ENCODE measurements at places on chromosomes 5 and 9.

DNA sequence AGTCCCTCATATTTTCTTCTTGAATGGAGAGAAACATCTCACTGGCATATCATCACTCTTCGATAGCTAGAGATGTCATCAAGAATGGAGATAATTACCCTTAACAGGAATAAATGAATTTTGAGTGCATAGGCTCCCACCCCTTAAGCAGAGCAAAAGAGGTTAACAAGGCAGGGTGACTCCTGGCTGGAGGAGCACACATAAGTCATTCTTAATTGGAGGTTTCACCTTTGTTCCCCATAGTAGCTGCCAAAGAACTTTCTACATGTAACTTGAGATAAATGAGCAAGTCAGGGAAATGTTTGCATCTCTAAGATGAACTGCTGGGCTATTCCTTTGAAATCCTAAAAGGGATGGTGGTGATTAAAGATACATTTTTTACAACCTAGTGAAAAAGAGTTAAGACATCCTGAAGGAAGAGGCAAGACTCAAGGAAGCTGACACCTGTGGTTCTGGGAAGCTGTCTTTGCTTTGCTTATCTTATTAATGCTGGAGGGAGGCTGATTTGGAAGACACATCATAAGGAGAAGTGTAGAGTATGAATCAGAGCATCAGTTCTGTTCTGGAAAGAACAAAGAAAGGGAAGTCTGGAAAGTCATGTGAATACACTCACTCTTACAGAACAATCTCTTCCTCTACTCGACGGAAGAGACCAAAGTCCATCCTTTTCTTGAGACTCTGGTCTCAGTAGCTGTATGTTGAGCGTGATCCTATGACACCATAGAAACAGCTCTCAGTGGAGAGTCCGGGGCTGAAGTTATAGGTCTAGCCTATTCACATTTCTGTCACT is 326.3 kb downstream of the OSTF1 start:
- DNase-seq = no peak

DNA sequence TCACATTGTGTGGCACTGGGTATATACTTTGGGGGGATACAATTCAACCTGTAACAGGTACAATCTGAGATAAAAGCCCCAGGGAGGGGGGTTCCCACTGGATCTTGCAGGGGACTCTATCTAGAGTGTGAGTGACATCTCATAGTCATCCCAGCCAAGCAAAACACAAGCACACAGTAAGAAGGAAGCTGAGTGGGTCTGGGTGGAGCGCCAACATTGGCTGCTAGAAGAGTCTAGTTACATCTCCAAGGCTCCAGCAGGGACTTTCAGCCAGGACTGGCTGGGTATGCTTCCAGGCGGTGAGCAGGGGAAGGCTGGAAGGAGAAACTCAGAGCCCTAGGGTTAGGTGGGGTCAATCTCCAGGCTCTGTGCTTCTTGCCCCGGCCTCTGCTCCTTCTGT is 53.0 kb downstream of the IL31RA start:
- DNase-seq = no peak

GRCh38 chr5:168286386-168286785 is 5.1 kb upstream of the WWC1 start:
- no peak for DNase-seq

GRCh38 chr5:119801570-119801969 is 172.2 kb downstream of the FAM170A start:
- DNase-seq = no peak

DNA sequence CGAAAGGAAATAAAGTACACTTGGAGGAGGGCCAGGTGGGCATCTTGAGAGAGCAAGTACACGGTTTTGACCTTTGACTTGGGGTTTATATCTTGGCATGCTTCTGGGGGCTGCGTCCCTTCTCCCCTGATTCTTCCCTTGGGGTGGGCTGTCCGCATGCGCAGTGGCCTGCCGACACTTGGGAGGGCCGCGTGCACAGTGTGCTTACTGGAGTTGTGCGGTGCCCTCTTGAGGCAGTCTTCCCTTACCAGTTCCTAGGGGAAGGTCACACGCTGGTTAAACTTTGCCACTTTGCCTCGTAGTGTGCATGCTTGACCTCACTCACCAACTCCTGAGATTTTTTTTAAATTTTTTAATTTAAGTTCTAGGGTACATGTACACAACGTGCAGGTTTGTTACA is 4.3 kb upstream of the CLPTM1L start:
- DNase-seq = no peak

DNA sequence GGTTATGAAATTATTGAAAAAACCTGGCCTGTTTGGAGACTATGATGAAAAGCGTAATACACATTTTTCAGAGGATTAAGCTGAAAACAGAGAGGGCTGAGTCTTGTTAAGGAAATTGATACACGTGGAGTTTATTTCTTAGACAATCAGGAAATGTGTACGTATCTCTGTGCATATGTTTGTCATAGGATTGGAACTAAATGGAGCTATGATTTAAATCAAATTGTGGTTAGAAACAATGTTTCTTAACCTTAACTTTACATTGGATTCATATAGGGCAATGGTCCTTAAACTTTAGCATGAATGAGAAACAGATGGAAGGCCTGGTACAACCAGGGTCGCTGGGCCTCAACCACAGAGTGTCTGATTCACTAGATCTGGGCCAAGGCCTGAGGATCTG is 451.6 kb downstream of the CDH18 start:
- DNase-seq = no peak

DNA sequence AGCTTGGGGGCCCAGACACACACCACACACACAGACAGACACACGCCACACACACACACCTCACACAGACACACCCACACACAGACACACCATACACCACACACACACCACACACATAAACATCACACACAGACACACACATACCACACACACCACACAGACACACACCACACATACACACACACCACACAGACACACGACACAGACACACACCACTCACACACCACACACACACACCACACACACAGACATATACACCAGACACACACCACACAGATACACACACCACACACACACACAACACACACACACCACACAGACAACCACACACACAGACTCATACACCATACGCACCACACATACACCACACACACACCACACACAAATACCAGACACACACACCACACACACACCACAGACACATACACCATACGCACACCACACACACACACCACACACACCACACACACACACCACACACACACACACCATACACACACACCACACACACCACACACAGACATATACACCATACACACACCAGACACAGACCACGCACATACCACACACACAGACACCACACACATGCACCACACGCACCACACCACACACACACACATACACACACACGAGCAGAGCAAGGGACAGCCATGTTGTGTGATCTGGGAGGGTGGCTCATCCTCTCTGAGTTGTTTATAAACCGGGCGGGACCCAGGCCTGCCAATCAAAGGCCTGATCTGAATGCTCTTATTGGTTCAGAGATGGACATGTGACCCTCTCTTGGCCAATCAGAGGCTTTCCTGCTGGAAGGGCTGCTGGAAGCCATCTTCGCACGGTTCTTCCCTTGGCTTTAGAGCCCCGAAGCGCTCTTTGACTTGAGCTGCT is 148.3 kb downstream of the GAPVD1 start:
- DNase-seq = peak; percentile 57

- DNase-seq = no peak
These were observed 80.2 kb upstream of the ZNF169 start for GRCh38 chr9:94178927-94179326.

GRCh38 chr9:7653262-7653661 is 146.3 kb downstream of the DMAC1 start:
- no peak for DNase-seq

DNA sequence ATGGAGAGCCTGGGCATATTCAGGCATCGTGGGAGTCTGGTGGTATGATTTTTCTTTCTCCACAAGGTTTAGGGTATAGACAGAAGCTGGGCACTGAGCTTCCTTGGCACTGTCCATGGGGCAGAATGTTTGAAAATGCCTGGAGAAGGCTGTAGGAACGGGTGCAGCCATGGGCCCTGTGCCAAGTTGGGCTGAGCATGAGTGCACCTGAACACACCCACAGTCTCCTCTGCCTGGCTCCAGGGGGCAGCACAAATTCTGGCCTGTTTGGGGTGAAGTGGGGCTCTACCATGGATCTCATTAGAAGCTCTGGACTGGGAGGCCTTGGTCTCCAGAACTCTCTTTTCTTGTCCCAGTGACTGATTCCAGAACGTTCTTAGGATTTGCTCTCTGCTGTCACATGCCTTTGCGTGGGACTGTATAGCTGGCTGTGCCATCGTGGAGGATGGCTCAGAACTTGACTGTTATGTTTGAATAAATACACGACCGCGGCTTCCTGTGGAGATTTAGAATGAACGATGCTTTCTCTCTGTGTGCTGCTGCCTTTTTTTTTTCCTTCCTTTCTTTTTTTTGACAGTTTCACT is 229.8 kb downstream of the FANCC start:
- no peak for DNase-seq

DNA sequence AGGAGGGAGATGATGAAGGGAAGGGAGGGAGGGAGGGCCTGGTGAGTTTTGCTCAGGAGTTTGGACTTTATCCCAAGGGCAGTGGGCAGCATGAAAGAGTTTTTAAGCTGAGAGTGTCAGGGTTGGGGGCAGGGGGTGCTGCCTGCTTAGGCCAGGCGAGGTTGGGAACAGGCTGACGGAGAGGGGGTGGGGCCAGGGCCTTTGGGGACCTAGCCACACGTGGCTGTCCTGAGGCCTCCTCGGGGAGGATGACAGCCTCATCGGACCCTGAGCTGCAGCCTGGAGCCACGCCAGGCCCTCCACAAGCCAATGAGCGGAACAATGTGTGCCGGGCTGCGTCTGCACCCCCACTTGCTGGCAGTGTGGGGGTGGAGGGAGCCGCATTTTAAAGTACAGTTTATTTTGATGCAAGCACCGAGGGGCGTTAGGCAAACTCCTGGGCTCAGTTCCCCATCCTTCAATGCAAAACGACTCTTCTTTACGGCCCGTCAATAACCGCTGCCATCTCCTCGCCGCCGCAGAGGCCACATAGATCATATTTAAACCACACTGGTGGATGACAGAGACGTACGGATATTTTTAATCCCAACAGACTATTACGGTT is 5.3 kb upstream of the RXRA start:
- no peak for DNase-seq

DNA sequence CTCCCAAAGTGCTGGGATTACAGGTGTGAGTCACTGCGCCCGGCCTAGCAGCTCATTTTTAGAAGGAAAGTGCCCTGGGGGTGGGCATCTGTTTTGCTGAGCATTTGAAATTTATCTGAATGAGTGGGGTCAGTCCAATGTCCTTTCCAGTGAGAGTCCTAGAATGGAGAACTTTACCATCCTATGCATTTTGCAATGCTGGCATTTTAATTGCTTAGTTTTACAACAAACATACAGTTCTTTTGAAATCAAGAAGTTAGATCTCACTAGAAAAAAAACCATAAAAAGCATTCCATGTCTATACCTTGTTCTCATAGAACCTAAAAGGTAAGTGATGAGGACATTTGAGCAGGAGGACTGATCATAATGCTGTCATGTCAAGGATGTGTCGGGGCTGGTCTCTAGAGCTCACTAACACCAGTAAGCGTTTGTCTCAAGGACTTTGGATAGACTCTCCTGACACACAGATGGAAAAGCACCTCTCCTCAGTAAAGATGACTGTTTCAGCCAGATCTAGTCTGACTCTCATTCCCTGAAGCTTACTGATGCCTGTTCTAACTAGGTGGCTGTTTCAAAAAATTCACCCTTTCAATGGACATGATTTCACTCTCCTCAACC is 83.9 kb downstream of the DCP2 start:
- no peak for DNase-seq

DNA sequence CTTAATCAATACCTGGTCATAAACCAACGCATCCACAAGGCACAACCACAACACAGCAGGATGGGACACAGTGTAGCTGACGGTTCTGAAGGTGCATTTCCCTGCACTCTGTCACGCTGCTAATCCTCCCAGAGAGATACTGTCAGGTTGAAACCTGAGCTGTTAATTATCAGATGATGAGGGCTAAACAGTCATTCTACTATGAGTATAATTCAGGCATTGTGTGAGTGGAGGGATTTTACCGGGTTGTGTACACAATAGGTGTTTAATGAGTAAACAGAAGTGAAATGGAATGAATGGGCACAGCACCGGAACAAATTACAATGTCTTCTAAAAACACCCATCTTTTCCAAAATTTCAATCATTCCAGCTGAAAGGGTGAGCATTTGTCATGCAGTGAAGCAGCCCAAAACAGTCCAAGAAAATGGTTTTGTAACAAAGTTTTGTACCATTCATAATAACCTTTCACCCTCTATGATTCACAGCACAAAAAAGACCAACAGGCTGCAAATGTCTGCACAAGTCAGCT is 71.5 kb downstream of the ABCA1 start:
- DNase-seq = no peak

GRCh38 chr5:173302546-173303155 is 25.6 kb downstream of the STC2 start:
- DNase-seq = no peak

DNA sequence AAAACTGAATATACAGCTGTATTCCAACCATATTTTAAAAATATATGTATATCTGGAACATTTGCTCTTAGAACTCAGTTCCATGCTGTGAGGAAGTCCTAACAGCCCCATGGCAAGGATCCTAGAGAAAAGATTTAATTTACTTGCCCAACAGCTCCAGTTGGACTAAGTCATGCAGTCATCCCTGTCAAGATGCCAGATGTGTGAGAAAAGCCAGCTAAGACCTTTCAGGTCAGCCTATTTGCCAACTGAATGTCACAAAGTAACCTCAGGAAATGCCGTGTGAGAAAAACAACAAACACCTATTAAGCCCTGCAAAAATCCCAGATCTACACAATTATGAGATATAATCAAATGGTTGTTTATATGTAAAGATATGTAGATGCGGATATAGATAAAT is 416.3 kb downstream of the NR2F1-AS1 start:
- no peak for DNase-seq

DNA sequence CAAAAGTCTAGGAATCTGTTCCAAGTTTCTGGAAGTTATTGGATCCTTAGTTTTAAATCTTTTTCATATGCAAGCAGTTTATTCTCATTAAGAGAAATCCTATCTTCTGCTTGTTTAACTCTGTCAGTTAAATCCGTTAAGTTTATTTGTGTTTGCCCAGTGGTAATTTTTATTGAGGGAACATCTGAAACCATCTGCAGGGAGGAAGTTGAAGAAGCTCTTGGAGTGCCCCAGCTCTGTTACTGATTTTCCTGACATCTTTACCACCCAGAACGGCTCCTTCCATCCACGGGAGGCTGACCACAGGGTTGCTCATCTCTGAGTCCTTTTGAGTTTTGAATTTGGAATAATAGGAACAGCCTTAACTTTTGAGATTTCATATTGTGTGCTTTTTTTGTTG is 99.9 kb upstream of the ZNF618 start:
- DNase-seq = no peak

DNA sequence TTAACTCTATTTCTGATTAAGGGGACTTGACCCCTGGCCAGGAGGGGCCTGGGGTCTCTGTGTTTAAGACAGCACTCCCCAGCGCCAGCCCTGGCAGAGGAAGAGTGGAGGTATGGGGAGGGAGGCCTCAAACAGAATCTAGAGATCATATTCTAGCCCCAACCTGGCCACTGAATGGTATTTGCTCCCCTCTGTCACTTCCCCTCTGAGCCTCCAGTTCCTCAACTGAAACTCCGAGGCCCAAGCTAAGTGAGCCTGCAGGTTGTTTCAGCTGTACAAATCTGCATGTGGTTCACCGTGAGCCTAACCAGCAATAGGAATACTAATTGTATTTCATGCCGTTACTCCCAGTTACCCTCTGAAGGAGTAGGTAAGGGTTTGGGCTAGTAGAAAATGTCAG is 36.0 kb downstream of the ANP32B start:
- no peak for DNase-seq

GRCh38 chr5:31131381-31131891 is 62.0 kb upstream of the CDH6 start:
- no peak for DNase-seq

Measured in activated naive CD4-positive, alpha-beta T cell treated with Interleukin-2 at 50 U/mL for 16 hours (primary cell).